ENCODE measurements at places on chromosomes 4 and X.

- DNase-seq = no peak
Observed at GRCh38 chr4:113675731-113676697, 85.5 kb downstream of the CAMK2D start.

DNA sequence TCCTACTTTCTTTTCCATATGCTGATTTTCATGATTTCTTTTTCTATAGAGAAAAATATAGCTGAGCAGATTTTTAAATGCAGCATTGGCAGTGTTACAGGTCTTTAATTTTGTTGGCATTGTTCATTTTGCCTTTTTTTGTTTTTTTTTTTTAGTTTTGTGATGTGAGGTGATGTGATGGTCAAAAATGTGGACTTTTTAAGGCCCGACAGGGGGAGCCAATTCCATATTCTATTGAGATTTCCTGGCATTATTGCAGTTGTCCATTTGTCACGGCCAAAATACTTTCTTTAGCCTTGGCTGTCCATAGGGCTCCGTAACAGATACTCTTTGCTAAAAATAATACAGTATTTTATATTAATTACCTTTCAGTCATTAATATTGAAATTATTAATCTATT lies 47.8 kb downstream of the SLIT2 start:
- no peak for DNase-seq

DNA sequence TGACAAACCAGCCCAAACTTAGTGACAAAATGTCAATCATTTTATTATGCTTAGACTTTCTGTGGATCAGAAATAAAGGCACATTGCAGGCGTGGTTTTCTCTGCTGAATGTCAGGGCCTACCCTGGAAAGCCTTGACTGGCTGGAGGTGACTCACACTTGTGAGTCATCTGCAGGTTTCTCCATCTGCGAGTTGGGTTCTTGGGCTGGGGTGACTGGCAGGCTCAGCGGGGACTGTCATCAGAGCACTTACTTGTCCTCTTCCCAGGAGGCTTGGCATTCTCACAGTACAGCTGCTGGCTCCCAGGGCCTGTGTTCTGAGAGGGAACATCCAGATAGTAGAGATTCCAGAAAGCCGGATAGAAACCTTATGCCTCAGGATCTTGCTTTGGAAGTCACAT lies 153.8 kb upstream of the AGA start:
- no peak for DNase-seq

DNA sequence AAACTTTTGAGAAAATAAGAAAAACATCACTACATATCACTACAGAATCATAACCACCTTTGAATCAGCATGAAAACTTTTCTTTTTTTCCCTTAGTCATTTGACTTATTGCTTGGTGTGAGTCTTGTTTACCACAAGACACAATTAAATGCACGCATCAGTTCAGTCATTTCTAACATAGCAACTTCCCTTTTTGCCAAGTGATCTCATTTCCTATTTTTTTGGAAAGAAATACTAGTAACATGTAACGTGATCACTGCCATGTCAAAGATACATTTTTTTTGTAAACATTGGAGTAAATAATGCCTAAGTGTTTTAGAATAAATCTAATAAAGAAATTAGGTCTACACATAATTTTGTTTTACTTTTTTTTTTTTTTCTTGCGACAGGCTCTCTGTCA lies 5.1 kb upstream of the CXCL8 start:
- no peak for DNase-seq

GRCh38 chrX:18654875-18655836 lies 16.8 kb downstream of the RS1 start:
- no peak for DNase-seq
